LNCaP clone FGC (cell line): ENCODE measurements at places on chromosomes 16 and 17.

- no peak for DNase-seq
Observed at GRCh38 chr17:49779739-49780231, 8.7 kb upstream of the KAT7 start.

GRCh38 chr16:24544640-24545039 lies 5.3 kb downstream of the RBBP6 start:
- no peak for DNase-seq

- DNase-seq, result no peak
Observed at GRCh38 chr16:2337431-2338296, 2.9 kb downstream of the ABCA3 start.

- DNase-seq, result no peak
Observed at GRCh38 chr17:29847527-29848400, 82.3 kb downstream of the SSH2 start.

DNA sequence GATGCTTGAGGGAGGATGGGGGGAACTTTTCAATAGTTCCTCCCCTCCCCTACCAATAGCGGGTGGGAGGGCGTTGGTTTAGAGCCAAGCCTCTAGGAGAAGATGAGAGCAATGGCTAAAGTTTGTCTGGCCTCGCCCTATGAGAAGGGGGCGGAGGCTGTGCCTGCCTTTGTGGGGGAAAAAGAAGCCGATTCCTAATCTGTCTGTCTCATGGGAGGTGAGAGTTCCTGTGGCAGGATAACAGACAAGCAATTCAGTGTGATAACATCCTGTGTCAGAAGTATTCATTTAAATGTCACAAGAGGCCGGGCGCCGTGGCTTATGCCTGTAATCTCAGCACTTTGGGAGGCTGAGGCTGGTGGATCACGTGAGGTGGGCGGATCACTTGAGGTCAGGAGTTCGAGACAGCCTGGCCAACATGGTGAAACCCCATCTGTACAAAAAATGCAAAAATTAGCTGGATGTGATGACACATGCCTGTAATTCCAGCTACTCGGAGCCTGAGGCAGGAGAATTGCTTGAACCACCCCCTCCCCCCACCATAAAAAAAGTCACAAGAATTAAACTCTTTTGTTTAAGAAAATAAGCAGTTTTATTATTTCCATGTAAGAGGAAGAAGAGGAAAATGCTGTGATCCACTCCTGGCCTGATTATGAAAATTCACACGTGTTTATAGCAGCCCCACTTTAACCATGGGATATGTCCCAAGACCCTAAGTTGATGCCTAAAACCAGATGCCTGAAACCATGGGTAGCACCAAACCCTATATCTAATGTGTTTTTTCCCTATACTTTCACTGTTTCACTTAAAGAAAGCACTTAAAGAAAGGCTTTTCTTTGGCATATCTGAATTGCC lies 1.7 kb downstream of the SLFN5 start:
- DNase-seq, result no peak

GRCh38 chr17:49549311-49549605 lies 26.4 kb upstream of the NXPH3 start:
- DNase-seq, result no peak

GRCh38 chr17:57747221-57748017 lies 2.3 kb upstream of the CCDC182 start:
- peak; percentile 57 for DNase-seq

DNA sequence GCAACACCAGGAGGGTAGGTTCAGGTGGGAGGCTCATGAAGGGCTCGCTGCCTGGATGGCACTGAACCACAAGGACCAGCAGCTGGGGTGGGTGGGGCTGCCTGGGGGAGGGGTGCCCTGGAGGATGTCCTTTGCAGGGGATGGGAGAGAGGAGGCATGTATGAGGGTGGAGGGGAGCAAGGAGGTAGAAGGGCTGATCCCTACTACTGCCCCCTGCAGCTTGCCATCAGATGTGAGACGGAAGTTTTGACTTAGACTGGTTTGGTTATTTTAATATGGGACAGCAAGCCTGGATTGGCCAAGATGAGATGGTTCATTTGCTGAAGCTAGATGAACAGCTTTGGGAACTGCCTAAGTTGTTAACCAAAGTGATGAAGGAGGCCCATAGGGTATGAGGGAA lies 115.9 kb downstream of the SEC14L1 start:
- no peak for DNase-seq

DNA sequence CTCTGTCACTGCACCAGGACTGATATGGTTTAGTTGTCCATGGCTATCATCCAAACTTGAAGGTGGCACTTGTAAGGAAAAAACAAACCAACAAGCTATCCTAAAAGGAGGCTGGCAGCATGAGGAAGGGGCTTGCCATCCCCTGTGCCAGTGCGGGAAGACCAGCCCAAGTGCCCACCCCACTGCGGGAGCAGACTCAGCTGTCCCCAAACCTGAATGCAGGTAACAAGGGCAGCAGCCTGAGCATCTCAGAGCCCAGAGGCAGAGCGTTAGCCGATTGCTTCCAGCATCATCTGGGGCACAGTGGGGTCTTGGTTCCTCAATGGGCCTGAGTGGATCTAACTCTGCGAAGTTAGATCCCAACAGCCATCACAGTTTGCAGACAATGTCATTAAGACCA lies 29.2 kb upstream of the C16orf78 start:
- no peak for DNase-seq

DNA sequence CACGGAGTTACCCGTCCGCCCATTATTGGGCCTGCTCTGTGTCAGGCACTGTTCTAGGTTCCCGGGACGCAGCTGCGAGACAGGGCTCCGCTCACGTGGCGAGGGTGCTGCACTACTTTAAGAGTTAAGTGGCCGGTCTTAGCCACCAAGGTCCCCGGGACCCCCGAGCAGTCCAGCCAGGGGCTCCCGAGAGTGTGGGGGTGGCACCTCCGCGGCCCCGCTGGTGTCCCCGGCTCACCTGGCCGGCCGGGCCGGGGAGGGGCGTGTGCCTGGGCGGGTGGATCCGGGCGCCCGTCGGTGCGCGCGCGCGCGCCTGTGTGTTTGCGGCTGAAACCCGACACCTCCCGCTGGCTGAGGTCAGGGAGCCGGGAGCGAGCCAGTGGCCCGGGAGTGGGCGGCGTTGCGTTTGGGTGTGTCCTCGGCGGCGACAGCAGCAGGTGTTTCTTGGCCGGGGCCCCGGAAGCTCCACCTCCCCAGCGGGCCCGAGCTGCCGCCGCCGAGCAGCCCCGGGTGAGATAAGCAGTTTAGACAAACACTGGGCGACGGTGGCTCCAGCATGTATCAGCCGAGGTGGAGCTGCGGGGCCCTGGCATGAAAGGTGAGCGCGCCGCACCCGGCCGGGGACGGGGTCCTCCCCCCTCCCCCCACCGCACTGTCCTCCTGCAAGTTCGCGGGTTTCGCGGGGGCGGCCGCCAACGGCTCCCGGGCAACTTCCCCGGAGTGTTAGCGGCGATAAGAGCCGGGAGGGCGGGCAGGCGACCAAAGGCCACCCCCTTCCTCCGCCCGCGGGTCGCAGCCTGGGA lies at the start of gene GSE1:
Gene GSE1, plus strand, starts transcription at position 522 of the 803 bp plus-strand sequence. Its CDS starts 70 bp downstream, at position 592.
- peak; percentile 94 for DNase-seq

- no peak for DNase-seq
Observed at GRCh38 chr17:10192461-10192860, 5.9 kb downstream of the GAS7 start.

DNA sequence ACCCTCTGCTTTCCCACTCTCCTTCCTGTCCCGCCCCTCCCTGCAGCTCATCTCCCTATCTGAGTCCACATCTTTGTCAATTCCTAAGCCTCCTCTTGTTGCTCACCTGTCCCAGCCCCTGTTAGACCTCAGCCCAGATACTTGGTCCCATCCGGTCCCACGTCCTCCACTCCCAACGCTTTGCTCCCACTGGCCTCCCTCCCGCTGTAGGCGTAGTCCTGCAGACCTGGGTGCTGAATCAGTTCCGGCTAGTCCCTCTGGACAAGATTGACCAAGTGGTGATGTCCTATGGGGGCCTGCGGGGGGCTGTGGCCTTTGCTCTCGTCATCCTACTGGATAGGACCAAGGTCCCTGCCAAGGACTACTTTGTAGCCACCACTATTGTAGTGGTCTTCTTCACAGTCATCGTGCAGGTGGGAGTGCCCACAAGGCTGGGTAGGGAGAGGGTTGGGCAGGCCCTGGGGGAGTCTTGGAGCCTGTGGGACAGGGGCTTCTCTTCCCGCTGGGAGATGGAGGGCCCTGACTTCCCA lies 8.0 kb downstream of the SLC9A5 start:
- no peak for DNase-seq
